ENCODE measurements at places on chromosomes 3 and 15. TPM values are rescaled to one million over a fixed set of nuclear protein-coding genes. Genes with fewer than 3 reads are reported as not detected.

DNA sequence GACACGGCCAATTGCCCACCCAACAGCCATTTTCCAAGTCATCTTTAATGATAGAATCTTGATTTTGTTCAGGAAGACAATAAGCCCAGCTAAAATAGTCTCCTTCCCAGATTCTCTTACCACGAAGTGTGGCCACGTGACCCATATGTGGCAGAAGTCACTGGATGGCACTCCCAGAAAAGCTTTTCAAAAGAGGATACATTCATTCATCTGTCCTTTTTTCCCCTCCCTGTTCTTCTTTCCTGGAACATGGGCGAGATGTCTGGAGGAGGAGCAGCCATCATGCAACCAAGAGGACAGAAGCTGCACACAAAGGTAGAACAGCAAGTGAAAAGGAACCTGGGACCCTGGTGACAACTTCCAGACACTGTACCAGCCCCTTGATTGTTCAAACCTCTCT is 174.7 kb downstream of the UACA start:
- DNase-seq, result no peak

POPDC2 gene
- 2.5 TPM for polyA plus RNA-seq

GRCh38 chr15:88487796-88488523 is 20.5 kb downstream of the MRPS11 start:
- DNase-seq, result no peak

DNA sequence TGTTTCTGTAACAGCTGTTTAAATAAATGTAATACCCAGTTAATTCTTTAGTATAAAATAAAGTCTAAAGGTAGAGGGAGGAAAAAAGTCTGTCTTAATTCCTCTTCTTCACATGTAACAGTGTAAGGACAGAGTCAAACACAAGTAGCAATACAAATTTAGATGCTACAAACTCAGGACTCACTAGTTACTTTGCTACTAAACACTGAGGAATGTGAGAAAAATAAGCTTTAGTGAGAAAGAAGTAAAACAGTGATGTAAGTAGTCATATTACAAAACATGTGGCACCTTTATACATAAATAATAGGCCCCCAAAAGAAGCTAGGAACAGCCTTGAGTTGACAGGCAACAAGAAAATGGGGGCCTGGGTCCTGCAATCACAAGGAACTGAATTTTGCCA is 113.0 kb downstream of the TBC1D5 start:
- DNase-seq, result no peak

DNA sequence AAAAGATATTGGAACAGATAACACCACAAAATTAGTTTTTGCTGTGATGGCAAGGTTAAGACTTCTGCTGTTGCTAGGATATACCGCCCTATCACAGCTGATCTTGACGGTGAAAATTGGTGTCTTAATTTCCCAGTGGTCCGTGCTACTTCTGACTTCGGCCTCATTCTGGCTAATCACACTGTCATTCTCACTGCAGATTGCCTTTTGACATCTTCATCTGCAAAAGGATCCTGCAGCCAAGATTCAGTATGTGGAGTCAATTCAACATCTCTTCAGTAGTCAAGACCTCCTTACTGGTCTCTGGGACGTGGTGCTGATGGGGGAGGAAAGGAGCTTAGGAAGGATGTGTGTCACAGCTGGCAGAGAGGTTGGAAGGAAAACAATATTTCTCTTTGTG is 438.6 kb downstream of the WDR72 start:
- DNase-seq, result no peak

IL16 gene
- polyA plus RNA-seq, result 256 TPM
